Dorsolateral prefrontal cortex (tissue), 122 donors: ENCODE measurements at places on chromosomes 4 and X.

DNA sequence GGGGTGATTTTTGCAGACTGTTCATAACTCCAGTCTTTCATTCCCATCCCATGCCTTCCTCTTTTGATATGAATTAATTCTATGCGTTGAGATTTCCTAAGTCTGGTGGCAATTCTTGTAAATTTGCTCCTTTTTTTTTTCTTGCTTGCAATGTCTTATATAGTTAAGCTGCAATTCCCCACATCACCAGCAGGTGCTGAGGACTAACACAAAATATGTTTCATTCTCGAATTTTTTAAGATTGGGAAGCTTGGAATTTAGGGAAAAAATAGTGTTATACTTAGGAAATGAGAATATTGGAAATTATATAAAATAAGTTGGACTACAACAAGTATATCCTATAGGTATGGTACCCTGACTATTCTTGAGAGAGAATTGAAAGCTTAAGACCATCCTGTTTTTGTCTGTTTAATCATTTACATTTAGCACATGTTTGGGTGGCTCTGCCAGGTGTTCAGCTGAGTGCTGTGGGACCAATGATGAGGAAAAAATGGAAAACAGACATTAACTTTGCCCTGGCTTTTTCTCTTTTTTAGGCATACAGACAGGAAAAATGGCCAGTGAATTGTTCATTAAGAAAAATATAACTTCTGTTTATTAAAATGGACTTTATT is 30.2 kb downstream of the AFF2 start:
- no peak for DNase-seq

DNA sequence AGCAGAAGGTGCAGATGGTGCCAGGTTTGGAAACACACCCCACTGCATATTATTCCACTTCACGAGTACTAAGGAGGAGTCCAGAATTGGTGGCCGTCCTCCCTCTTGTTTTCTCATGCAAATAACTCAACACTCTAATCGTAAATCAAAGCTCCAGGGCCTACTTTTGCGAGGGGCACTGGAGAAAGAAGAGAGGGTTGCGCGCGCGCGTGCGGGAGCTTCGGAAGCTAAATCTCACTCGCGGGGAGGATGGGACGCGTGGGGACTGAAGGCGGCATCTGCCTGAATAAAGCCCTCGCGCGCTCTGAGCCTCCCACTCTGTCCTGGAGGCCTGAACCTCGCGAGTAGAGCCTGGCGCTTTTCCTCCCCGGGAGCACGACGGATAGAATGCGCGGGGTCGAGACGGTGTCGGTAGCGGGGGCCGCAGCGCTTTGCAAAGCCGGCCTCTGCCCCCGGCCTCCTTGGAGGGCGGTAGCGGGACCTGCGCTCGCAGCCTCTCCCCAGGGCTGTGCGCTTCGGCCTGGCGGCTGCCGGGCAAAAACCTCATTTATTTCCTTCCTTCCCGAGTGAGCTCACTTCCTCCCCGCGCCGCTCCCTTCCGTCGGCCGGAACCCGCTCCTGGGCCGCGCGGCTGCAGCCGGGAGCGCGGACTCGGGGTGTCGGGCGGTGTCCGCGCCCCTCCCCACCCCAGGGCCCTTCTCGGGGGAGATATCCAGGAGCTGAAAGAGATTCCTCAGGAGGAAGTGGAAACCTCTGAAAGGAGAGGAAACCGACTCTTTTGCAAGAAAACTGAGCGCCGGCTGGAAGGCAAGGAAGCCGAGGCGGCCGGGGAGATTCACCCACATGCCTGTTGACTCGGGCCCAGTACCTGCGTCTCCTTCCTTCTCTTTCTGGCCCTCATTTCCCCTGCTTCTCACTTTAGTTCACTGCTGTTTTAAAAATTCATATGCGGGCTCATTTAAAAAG is 20.7 kb downstream of the HAND2 start:
- no peak for DNase-seq

- DNase-seq: no peak
Measured at GRCh38 chr4:156194896-156195295, 241.2 kb upstream of the CTSO start.

DNA sequence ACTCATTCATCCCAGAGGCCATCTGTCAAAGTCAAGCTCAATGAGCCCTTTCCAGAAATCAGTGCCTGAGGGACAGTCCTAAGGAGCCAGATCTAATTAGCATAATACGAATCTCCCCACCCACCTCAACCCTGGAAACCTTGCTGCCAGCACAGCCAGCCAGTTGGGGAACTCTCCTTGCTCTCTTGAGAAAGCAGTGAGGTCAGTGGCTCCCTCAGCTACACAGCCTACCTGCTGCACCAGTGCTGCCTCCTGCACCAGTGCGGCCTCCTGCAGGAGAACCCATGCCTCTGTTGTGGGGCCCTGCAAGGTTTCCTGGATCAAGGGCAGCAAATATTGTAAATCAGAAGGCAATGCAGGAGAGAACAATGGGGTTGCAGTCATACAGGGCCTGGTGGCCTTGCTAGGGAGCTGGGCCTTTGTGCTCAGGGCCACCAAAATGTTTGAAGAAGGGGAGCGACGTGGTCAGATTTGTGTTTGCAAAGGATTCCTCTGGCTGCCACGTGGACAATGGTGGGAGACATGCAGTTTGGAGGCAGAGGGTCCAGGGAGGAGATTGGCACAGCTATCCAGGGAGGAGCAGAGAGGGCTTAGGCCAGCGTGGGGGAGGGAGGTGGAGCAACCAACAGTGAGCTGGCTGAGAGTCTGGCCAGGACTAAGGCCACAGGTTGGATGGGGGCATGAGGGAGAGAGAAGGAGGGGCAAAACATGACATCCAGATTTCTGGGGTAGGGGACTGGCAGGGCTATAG is 124.3 kb upstream of the MAMLD1 start:
- no peak for DNase-seq

DNA sequence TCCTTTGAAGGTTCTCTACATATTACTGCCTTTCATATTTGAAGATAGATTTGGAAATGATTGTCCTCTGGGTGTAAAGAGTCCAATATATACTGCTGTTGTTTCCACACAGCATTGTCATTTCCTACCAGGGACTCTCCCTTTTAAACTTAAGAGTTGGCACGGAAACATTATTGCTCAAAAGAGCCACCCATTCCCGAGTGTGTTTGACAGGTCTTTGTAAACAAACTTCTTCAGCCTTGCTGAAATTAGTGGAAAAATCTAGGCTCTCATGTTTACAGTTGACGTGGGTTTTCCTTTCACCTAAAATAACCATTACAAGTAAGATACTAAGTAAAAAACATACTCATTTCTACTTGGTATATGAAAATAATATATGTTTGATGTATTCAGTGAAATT is 111.4 kb upstream of the LIMCH1 start:
- DNase-seq: no peak
